ENCODE measurements at places on chromosomes 11 and 22.

DNA sequence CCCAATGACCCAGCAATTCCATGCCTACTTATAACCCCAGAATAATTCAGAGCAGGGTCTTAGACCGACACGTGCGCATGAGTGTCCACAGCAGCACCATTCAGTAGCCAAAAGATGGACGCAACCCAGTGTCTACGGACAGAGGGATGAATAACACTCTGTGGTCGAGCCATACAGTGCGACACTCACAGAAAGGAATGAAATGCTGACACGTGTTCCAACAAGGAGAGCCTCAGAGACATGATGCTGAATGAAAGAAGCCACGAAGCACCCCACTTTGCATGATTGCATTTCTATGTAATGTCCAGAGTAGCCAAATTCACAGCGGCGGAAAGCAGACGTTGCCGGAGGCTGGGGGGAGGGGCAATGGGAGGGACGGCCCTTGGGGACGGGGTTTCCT, 134.4 kb downstream of the CTTN start:
- no peak for DNase-seq

GRCh38 chr11:16160146-16160545, 196.2 kb downstream of the SOX6 start:
- no peak for DNase-seq

DNA sequence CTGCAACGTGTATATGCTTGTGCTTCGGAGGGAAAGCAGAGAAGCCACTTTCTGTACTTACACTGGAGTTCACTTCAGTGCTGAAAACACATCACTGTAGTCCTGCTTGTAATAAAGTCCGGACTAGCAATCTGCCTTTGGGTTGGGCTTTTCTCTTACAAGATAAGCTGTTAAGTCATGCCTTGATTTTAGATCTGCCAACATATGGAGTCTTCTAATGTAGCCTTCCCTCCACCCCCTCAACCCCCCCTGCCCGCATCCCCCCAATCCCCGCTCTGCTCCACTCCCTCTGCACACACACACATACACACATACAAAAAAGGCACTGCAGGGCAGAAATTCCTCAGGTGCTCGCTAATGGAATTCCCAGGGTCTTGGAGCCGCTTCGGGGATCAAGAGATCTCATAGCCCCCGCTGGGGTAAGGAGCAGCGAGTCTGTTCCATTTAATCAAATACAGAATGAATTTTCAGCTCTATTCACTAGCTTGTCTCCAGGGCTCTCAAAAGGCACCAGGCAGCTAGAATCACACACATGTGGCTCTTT, 3.4 kb downstream of the CDON start:
- no peak for DNase-seq

- no peak for DNase-seq
These were observed 226.7 kb upstream of the ARHGAP42 start for GRCh38 chr11:100460426-100460825.

GRCh38 chr11:133918608-133919260, 38.0 kb downstream of the IGSF9B start:
- DNase-seq, result no peak

- DNase-seq, result no peak
These were observed 3.8 kb upstream of the MMP7 start for GRCh38 chr11:102534261-102534872.

DNA sequence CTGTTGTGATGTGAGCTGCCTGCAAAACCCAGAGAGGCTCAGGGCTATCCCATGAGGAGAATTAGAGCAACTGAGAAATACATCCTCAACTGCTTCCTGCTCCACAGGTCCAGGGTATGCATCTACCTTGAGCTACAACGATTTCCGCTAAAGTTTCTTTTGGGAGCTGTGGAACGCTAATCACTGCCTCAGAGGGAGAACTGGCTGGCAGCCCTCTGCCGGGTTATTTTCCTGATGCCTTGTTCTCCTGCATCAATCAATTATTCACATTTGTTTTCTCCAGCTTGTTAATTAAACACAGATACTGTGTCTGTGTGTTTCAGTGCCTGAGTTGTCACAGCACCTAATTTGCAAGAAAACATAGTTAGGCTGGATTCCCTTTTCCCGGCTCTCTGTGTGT, 211.1 kb upstream of the PLET1 start:
- DNase-seq, result no peak

- DNase-seq, result peak; percentile 55
These were observed at the start of gene OR51T1 for GRCh38 chr11:4881860-4882500. OR51T1 (plus strand) TSS chr11:4881900; CDS start chr11:4881900, 0 bp downstream.

GRCh38 chr22:40413873-40414272, 43.5 kb downstream of the SGSM3 start:
- no peak for DNase-seq

- no peak for DNase-seq
These were observed 51.5 kb upstream of the RAB1B start for GRCh38 chr11:66216911-66217310.

DNA sequence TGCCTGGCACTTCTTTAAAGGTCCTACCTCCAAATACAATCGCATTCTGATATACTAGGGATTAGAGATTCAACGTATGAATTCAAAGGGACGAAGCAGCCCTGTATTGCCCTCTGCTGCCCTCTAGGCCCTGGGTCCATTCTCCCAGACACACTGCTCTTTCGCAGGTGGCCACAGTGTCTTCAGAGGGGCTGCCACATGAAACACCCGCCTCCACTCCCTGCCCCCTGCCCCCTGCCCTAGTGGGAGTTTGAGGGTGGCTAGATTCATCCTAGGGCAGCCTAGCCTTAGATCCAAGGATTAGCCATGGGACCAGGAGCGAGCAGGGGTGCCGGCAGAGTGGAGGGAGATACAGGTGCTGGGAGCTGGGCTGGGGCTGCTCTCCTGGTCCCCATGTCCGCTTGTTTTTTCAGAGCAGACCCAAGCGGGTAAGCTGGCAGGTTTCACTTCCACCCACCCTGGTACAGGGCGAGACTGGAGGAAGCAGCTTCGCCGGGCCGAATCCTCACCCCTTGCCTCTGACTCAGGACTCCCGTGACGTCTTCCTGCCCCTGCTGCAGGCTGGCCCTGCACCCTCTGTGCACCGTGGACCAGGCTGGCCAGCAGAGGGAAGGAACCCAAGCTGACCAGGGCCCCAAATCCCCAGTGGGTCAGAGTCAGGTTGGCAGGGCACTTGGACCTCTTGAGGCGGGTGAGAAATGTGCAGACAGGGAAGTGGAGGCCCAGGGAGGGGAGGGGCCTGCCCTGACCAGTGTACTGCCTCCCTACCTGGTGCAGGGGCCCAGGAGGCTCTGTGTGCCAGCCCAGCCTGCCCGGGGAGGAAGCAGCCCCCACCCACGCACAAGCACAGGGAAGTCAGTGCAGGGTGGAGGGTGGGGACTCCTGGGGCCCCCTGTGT, 28.4 kb upstream of the HMOX1 start:
- peak; percentile 75 for DNase-seq

- DNase-seq, result no peak
These were observed 280.5 kb downstream of the DDX10 start for GRCh38 chr11:108945341-108945740.

GRCh38 chr11:134654161-134654915, 242.3 kb upstream of the B3GAT1 start:
- DNase-seq, result no peak

GRCh38 chr11:123143921-123144320, 51.1 kb downstream of the CLMP start:
- DNase-seq, result no peak

GRCh38 chr11:119982517-119983239, 155.2 kb downstream of the TRIM29 start:
- DNase-seq, result no peak

DNA sequence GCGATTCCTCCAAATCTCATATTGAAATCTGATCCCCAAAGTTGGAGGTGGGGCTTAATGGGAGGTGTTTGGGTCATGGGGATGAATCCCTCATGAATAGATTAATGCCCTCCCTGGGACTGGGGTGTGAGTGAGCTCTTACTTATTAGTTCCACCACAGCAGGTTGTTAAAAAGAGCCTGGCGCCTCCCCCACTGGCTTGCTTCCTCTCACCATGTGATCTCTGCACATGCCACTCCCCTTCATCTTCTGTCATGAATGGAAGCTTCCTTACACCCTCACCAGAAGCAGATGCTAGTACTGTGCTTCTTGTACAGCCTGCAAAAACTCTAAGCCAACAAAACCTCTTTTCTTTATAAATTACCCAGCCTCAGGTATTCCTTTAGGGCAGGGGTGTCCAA, 8.8 kb downstream of the RRAS2 start:
- peak; percentile 25 for DNase-seq

DNA sequence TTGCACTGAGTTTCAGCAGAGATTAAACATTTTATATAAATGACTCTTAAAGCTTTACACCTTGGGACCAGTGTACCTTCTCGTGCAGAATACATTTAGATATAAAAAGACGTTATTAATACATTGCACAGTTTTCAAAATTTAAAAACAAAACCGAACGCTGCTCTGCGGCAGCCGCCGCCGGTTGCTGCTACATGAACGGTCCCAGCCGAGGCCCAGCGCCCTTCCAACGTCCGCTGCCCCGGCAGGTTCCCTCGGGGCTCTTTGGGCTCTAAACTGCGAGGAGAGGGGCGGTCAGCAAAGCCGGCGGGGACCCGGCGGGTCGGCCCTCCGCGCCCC, 2.0 kb downstream of the CDKN1C start:
- no peak for DNase-seq

DNA sequence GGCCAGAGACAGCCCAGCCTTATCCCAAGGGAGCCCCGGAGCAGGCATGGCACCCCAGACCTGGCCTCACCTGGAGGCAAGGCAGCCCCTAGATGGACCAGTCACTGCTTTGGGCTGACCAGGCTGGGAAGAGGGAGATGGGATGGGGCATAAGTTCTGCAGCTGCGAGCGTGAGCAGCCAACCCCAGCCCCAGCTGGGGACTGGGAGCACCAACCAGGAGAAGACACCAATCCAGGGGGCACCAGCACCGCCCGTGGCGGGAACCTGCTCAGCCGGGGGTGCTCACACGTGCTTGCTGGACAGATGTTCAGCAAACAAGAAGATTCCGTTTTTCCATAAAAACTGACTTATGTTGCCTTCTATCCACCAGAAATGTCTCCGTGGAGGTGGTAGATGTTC, 16.2 kb upstream of the FADD start:
- DNase-seq, result no peak

- no peak for DNase-seq
These were observed 9.6 kb upstream of the CD81 start for GRCh38 chr11:2367266-2368160.

DNA sequence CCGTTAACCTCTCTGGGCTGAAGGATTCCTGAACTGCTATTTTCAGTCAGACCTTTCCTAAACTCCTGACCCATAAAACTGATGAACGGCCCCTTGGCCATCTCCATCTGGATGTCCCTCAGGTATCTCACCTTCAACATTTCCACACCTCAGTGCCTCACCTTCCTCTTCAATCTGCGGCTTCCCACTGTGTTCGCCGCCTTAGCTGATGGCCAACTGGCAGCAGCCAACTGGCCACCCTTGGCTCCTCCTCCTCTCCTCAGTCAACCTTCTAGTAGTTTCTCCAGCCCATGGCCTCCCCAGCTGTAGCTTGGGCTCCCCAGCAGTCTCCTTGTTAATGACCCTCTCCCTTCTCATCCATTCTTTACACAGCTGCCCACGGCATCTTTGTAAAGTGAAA, 55.0 kb upstream of the PHOX2A start:
- DNase-seq, result no peak

- no peak for DNase-seq
These were observed 127.4 kb downstream of the SPON1 start for GRCh38 chr11:14089690-14090462.

- DNase-seq, result no peak
These were observed 564.8 kb downstream of the TBC1D22A start for GRCh38 chr22:47327241-47327640.

- no peak for DNase-seq
These were observed 16.7 kb upstream of the SYT12 start for GRCh38 chr11:67006029-67006884.

DNA sequence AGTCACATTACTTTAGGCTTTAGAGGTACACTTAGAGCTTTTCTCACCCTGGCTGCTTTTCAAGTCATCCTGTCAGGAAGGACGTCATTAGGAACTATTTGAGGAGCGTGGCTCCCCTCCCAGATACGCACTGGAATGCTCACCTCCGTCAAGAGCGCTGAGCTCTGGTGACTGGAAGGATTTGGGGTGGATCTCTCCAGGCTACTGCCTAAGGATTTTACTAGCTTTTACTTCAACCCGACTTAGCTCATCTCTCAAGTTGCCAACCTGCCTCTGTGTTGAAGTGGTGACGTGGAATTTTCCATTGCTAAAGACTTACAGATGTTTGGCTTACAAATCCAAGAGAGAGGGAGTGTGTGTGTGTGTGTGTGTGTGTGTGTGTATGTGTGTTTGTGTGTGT, 355.3 kb upstream of the CCDC90B start:
- DNase-seq, result no peak

DNA sequence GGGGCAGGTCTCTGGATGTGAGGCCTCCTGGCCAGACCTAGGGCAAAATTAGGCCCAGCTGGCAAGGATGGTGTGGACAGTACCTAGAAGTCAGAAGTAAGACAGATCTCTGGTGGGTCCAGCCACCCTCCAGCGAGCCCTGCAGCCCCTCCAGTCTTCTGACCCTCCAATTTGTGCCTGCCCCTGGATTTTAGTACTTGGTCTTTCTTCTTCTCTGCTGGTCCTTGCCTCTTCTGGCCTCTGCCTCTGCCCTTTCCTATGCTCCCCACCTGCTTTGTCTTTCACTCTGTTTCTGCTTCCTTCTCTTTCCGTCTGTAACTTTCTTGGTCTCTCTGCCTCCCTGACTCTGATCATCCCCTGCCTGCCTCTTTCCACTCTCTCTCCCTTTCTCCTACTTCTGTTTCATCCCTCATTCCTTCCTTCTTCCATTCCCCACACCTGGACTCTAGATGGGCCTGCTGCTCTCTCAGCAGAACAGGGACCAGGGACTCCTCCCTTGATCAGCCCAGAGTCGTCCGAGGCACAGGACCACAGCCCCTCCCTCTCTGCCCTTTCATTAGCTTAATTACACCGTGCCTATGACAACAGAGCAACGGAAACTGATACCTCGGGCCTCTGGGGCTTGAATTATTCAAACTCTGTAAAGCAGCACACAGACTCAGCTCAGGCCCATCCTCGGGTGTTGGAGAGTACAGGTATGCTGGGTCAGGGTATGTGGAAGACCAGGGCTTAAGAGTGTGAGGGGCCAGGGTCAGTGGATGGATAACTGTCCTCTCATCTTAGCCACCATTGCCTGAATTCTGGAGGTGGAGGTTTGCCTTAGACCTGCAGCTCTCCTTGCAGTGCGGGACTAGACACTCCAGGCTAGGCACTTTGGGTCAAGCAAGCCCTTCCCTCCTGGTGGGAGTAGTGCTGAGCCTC, at the start of gene CHRNA10:
CHRNA10 (minus strand) TSS at position 51 of the 921 bp plus-strand sequence. CDS start 72 bp downstream, outside the sequence.
- DNase-seq, result no peak

DNA sequence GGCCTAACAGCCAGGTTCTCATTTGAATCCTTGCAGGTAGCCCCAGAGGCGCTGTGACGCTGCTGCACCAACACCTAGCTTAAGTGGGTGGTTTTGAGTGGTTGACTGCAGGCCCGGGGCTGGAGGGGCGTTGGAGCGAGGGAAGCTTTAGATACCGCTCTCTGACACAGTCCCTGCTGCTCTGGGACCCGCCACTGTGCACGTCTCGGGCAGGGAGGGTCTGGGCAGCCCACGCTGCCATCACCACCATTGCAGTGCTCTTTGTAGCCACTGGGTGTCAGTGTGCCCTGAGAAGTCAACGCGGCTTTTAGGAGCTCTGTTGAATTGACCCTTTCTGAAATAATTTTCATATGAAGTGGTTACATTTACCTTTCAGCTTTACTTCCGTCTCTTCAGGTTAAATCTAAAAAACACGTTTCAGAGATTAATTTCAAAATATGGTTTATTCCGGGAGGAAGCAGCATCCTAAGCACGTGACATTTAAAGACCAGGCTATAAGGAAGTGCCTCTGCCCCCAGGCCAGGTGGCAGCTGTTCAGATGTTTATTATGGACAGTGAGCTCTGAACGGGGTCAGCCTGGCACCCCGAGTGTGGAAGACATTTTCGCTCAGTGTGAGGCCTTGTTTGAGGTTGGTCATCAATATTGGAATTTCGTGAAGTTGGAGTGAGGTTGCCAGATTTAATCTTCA, 30.9 kb upstream of the PARVB start:
- peak; percentile 57 for DNase-seq

Measured in kidney tubule cell (primary cell).